ENCODE measurements at places on chromosomes 12 and 14.

GRCh38 chr14:99742074-99742473 is 51.1 kb upstream of the EML1 start:
- no peak for DNase-seq

DNA sequence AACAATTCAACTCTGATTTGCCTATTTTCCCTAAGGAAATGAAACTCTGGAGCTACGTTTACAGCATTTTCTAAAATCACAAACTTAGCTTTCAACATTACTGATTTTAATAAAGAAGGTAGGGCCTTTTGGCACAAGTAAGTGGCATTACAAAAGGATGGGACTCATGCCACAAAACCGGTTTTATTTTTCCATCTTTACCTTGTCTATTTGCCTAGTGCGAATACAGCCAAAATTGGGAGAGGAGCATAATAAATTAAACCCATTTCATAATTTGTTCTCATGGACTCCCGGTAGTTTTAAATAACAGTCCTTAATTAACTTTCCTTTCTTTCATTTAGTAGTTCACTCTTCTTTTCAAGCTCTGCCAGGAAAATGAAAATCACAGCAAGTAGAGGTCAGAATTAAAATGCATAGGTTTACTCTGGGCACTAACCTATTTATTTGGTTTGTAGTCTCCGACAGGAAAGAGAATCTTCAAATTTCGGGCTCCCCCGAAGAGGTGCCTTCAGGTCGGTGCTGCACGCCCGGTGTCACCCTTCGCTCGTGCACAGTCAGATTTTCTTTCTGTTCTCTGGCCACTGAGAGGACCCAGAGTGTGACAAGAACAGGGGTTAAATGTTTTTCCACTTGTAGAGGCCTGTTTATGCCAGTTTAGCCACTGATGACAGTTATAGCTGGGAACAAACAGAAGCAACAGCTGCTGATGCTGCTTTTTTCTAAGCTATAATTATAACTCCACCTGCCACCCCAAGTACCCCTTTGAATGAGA is at the start of gene BEST3:
TSS of gene BEST3 (minus strand) at position 535 of the 772 bp plus-strand sequence. CDS start 1,505 bp downstream, outside the sequence.
- no peak for DNase-seq

DNA sequence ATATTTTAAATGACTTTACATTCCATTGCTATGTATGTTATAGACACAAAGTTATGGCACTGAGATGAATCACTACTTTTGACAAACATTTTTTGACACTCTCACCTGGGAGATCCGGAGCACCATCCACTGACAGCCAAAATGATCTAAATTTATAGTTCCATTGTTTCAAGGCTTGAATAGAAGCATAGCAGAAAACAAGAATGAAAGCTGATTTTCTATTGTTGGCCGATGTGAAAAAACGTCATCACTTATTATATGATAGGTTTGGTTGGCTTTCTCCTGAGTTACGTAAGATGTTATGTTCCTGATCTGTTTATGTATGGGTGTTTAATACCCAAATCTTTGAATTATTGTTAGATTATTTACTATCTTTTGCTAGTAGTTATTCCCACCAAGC is 306.2 kb downstream of the PAWR start:
- no peak for DNase-seq

- DNase-seq = no peak
Observed at GRCh38 chr14:33402604-33403003, 463.9 kb downstream of the NPAS3 start.

GRCh38 chr12:53860426-53861345 is 77.9 kb upstream of the HOXC13 start:
- DNase-seq = no peak

GRCh38 chr14:91945751-91946621 is 1.5 kb downstream of the FBLN5 start:
- DNase-seq = no peak

- DNase-seq = peak; percentile 33
Observed at GRCh38 chr14:60249321-60250256, 568 bp downstream of the PPM1A start.

- DNase-seq = no peak
Observed at GRCh38 chr12:30754383-30754749, 385 bp downstream of the CAPRIN2 start.

GRCh38 chr12:88227263-88227662 is 85.2 kb downstream of the TMTC3 start:
- DNase-seq = no peak

- peak; percentile 24 for DNase-seq
Observed at GRCh38 chr14:65170768-65171507, 68.6 kb upstream of the MAX start.

DNA sequence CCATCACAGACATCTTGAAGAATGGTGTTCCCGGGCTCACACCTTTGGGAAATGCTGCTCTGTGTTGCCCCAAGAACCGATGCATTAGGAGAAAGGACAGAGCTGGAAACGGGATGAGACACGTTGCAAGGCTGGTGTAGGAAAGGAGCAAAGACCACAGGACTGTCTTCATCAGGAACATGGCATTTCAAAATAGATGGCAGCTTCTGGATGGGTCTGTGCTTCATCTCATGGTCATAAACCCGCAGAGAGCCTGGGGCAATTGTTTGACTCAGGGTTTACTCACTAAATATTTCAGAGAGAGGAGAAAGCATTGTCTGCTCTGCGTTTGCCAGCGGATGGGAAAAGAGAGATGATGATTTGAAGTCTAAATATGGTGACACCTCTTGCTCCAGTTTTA is 76.3 kb downstream of the CACNA1C start:
- DNase-seq = no peak

GRCh38 chr14:75010472-75011093 is 7.9 kb downstream of the EIF2B2 start:
- no peak for DNase-seq

DNA sequence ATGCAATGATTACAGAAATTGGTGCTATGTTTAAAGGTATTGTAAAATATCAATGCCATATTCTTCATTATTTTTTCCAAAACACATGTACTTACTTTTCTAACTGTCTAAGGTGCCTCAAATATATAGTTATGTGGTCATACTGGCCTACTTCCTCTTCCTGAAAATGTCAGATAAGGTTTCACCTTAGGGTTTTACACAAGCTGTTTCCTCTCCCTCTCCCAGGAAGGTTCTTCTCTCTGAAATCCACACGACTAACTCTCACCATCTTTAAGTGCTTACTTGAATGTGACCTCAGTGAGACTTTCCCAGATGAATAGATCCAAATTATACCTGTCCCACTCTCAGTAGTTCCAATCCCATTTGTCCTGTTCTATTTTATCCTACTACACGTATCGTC is 11.6 kb upstream of the CLEC4D start:
- no peak for DNase-seq

DNA sequence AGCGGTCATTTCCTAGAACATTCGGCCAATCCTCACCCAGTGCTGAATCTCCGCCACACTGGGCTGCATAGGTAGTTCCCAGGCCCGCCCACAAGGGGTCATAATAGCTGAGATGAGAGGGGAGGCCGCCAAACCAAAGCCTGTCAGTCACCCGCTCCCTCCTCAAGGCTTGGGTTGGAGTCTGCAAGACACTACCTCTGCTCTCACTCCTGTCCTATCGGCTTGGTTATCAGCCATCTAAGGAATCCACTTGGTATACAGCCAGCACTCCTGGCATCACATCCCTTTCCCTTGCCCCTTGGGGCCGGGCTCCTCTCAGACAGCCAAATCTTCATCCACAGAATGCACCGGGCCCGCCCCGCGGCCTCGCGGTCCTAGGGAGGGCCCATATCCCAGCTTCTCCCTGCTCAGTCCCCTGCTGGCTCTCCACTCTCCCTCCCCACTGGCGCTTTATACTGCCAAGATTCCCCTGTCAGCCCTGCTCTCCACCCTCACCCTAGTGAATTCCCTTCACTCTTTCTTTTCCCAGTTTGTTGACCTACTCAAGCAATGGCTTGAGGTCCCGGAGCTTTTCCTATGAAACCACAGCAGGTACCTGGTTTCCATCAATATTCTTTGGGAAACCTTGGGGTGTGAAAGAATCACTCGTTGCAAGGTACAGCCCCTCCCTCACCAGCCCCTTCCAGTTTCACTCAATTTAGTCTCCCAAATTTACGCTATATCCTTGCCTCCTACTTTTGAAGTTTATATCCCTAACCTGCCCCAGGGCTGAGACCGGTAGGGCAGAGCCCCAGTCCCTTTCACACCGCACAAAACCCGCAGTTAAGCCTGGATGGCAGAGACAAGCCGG is 1.4 kb downstream of the IFFO1 start:
- no peak for DNase-seq

- DNase-seq = peak; percentile 6
Observed at GRCh38 chr12:12927211-12928079, 24.5 kb downstream of the GPRC5D start.

DNA sequence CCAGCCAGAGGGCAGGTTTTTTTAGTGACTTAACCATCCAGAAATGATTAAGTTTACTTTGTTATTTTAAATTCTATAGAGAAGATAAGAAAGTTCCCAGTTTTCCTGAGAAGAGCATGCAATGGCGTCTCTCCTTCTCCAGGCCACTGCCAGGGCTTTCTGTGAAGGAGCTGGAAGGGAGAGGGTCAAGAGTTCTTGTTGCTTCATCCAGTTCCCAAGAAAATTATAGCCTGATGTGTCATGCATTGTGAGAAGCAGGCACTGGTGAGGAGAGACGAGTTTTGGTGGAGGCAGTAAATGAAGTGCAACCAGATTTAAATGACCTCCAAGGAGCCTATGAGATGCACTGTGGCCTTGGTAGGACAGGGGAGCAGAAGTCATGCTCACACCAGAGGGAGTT is 14.2 kb downstream of the ELK3 start:
- DNase-seq = no peak

DNA sequence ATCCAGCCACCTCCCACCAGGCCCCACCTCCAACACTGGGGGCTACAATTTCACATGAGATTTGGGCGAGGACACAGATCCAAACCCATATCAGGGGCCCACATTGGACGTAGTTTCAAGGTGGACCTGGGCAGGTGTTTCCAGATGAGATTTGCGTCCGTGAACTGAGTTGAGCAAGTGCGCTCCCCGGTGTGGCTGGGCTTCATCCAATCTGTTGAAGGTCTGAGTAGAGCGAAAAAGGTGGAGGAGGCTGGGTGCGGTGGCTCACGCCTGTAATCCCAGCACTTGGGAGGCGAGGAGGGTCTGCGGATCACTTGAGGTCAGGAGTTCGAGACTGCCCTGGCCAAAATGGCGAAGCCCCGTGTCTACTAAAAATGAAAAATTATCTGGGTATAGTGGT is 4.9 kb upstream of the GLT1D1 start:
- no peak for DNase-seq

DNA sequence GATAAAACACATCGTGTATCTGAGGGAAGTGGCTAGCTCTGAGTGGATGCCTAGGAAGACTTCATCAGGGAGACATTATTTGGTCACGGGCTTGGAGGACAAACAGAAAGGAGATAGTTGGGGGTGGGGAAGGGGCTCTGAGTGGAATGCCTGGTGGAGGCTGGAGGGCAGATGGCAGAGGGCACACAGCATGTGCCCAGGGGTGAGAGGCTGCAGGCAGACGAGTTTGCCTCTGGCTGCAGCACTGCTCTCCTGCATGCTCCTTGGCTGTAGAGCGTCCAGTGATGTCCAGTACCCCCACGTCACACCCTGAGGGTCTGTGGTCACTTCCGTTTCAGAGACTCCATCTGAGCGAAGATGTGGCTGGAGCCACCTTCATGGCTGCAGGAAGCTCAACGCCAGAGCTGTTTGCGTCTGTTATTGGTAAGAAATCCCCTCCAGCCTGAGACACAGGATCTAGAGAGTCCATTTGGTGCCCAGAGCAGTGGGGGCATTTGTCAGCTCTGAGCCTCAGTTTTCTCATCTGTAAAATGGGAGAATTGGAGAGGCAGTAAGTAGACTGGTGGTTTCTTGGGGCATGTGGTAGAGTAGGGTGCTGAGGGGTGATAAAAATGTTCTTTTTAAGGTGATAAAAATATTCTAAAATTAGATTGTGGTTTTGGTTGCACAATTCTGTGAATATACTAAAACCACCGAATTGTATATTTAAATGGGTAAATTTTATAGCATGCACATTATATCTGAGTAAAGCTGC is 71.7 kb upstream of the RIN3 start:
- DNase-seq = no peak

- no peak for DNase-seq
Observed at GRCh38 chr14:57957441-57957840, 91.5 kb upstream of the SLC35F4 start.

DNA sequence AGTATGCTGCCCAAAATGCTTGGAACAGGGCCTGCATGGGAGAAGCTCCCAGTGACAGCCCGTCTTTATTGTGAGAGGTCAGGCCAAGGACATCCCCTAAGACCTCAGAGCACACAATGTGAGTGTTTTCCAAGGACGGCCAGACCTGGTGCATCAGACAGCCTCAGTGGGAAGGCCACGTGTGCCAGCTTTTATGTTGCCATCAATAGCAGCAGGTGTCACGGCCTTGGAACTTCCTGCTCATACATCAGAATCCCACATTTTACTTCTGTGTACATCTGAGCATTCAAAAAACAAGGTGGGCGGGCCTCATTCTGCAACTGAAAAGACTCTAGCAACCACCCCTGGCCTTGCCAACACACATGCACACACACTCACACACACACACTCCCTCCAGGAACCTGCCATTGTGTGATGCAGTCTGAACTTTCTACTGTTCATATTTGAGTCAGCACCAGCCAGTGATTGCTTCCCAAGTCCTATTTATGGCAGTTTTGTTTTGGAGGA is 753.1 kb upstream of the TBX3 start:
- DNase-seq = no peak

GRCh38 chr12:25322918-25323531 is 72.3 kb upstream of the KRAS start:
- no peak for DNase-seq

DNA sequence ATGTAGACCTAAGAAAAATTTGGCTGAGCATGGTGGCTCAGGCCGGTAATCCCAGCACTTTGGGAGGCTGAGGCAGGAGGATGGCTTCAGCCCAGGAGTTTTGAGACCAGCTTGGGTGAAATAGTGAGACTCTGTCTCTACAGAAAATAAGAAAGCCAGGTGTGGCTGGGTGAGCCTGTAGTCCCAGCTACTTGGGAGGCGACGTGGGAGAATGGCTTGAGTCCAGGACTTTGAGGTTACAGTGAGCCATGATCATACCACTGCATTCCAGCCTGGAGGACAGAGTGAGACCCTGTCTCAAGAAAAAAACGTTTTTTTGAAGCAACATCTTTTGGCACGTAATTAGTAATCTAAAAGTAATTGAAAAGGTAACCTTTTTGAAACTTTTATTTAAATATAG is 70.9 kb downstream of the FERMT2 start:
- DNase-seq = no peak

DNA sequence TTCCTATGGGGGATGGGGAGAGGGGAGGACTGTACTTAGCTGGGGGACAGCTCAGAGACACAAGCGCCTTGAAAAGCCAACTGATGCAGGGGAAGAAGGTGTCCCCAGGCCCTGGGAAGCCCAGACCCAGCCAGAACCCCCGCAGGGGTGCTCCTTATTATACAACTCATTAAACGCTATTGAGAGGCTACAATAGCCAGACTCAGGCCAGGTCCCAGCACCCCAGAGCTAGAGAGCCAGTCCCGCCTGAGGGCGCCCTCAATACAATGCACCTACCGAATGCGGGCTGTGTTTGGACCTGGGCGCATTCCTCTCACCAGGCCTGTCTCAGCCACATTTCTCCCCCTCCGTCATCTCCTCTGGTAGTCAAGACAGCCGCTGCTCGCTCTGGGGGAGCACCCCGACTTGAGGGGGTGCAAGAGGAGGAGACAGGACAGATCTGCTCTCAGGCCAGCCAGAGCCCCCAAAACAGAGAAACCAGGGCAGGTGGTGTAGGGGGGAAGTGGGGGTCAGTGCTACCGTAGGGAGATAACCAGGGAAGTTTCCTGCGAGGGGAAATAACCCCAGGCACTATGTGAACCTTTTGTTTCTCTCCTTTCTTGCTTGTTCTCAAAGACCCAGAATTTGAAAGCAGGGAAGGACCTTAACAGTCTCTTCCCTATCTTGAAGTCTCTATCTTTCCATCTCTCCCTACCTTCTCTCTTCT is 6.1 kb upstream of the ASIC1 start:
- DNase-seq = no peak
